Melanocyte of skin (primary cell): ENCODE measurements at places on chromosomes 5 and 9. TPM values are rescaled to one million over a fixed set of nuclear protein-coding genes. Genes with fewer than 3 reads are reported as not detected.

The IRX1 gene
- total RNA-seq: 0.46 and 5.3 TPM in 2 replicates

The SLC23A1 gene
- not detected in 2 replicates for total RNA-seq

The GLDC gene
- total RNA-seq: 23.3 and 27.5 TPM in 2 replicates

The PTGR1 gene
- 52.6 and 64.2 TPM in 2 replicates for total RNA-seq

The SOHLH1 gene
- not detected in 2 replicates for total RNA-seq

The NAIF1 gene
- 7.3 and 7.4 TPM in 2 replicates for total RNA-seq

The NUTM2F gene
- total RNA-seq: not detected in 2 replicates

The TCF7 gene
- 1.5 and 3.3 TPM in 2 replicates for total RNA-seq

The SOWAHA gene
- total RNA-seq: not detected in 2 replicates

The LRRTM2 gene
- total RNA-seq: 2.3 and 5.4 TPM in 2 replicates

The GPX8 gene
- 47.5 and 70.9 TPM in 2 replicates for total RNA-seq

The ADRA1B gene
- total RNA-seq: 5.8 and 9.3 TPM in 2 replicates

The PAPPA gene
- total RNA-seq: 0.31 and 0.67 TPM in 2 replicates

The ADGRD2 gene
- not detected in 2 replicates for total RNA-seq

The CDK9 gene
- 32.3 and 33.1 TPM in 2 replicates for total RNA-seq

The GPR150 gene
- 0.67 and 0.93 TPM in 2 replicates for total RNA-seq
